ENCODE measurements at places on chromosomes 7 and 10. TPM values are rescaled to one million over a fixed set of nuclear protein-coding genes. Genes with fewer than 3 reads are reported as not detected.

CDH23 gene
- total RNA-seq = under 0.01 TPM

CXCL12 gene
- total RNA-seq = 6.5 TPM

IGFBP3 gene
- total RNA-seq = 13.7 TPM

PMPCB gene
- 41.1 TPM for total RNA-seq

TMEM184A gene
- 0.33 TPM for total RNA-seq

ACHE gene
- total RNA-seq = 1.1 TPM
